CD4-positive, alpha-beta T cell treated with Interleukin-17A for 1 hour (primary cell): ENCODE measurements at places on chromosomes 13 and 19.

DNA sequence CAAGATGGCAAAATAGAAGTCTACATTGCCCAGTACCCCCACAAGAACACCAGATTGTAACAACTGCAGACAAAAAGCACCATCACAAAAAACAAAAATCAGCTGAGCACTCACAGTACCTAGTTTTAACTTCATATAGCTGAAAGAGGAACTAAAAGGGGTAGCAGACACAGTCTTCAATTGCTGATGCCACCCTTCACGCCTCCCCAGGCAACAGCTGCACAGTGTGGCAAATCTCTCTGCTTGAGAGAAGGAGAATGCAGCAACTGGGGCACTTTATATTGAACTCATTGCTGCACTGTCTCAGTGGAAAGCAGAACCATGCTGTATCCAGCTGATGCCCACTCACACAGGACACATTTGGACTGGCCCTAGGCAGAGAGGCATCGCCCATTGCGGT lies 2714.5 kb upstream of the PCDH20 start:
- no peak for DNase-seq

DNA sequence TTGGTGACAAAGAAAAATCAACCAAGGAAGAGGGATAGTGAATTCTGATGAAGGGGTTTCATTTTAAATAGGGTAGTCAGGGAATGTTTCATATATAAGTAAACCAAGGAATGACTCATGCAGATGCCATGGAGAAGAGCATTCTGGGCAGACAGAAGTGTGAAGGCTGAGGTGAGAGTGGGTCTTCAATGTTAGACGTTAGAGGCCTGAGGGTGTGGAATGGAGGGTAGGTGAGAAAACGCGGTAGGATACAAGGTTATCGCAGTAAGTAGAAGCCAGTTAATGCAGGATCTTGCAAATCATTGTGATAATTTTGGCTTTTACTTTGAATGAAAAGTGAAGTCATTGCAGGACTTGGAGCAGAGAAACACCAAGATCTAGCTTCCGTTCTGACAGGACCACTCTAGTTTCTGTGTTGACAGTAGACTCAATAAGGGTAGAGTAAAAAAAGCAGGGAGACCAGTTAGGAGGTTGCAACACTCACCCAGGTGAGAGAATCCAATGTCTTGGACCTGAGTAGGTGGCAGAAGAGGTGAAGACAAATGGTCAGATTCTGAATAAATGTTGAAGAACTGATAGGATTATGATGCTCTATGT lies 225.2 kb upstream of the TMTC4 start:
- DNase-seq: no peak

DNA sequence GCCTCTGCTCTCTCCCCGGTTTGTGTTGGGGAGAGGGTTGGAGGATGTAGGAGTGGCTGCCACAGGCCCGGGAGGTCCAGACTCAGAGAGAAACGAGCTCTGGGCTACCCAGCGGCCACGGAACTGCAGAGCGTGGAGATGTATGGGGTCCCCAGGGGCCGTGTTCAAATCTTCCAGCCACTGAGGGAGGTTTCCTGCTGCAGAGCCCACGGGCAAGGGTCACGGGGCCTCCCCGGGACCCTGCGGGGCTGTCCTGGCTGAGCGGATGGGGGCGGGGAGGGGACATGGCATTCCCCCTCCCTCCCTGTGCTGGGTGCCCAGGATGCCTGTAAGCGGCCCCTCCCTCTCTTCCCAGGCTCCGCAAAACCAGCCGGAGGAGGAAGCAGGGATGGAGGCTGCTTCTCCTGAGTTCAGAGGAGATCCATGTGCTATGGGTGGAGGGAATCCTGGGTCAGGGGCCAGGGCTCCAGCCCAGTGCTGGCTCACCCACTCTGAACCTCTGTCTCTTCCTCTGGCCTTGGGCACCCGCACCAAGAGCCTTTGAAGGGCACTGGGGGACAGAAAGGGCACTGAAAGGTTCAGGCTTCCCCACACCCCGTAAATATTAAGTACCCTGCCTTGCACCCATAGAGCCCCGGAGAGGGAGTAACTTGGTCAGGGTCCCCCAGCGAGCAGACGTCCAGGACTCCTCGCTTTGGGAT lies 22.6 kb downstream of the SMIM24 start:
- no peak for DNase-seq

DNA sequence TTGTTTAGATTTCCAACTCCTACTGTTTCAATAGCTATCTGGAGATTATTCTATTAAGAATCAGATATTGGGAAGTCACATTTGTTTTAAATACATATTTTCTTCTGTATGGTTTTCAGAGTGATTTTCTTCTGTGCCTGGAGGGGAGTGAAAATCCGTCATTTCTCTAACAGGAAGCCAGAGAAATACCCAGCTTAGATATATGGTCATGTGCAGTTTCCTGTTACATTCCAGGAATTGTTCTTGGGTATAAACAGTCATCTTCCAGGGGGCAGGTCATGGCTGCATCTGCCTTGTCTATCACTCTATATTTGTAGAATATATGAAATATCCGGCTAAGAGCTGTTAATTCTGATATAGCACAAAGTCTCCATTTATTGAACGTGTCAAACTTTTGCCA lies 77.5 kb upstream of the MIR17HG start:
- no peak for DNase-seq

- no peak for DNase-seq
Observed at GRCh38 chr19:39661565-39661964, 5.9 kb downstream of the LGALS16 start.

DNA sequence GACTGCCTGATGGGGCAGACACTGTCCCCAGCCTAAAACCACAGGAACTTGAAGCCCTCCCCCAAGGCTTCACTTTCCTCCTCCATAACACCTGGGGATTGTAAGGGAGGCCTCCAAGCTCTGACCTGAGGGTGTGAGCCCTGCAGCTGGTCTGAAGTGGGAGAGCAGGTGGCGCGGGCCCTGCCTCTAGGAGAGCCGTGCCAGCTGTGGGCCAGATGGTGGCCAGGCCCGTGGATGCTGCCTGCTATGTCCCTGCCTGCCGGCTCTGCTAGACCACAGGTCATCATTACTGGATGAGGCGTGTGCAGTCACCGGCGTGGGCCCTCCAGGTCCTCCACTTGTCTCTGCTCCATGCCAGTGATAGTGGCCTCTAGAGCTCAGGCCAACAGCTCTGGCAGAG lies 3.5 kb upstream of the KLHL26 start:
- no peak for DNase-seq

DNA sequence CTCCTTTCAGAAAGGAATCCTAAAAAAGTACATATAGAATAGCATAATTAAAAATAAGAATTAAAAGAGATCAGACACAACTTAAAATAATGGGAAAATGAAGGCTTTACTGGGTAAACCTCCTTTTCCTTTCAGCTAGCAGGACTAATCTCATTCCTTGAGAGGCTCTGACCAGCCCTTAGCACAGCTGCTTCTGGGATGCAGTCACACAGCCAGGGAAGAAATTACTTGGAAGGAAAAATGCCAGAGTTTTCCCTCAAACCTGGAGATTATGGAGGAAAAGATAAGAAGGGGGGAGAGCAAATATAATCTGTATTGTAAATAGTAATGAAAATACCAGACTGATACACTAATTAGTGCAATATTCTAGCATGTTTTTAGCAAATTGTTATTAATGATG lies 91.8 kb downstream of the LRCH1 start:
- DNase-seq: no peak

DNA sequence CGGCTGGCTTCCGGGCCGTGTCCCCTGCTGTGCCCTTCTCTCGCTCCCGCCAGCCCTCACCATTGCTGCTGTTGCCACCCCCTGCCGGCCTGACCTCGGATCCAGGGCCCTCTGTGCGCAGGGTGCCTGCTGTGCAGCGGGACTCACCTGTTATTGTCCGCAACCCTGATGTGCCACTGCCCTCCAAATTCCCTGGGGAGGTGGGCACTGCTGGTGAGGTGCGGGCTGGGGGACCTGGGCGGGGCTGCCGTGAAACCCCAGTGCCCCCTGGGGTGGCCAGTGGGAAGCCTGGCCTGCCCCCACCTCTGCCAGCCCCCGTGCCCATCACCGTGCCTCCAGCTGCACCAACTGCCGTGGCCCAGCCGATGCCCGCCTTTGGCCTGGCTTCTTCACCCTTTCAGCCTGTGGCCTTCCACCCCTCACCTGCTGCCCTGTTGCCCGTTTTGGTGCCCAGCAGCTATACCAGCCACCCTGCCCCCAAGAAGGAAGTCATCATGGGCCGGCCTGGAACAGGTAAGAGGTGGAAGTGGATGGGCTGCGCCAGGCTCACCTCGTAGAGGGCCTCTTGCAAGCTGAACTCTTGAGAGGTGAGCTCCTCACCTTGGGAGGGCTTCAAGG lies 5.1 kb downstream of the CIC start:
- no peak for DNase-seq

- no peak for DNase-seq
Observed at GRCh38 chr13:85816413-85816812, 17.2 kb upstream of the SLITRK6 start.

DNA sequence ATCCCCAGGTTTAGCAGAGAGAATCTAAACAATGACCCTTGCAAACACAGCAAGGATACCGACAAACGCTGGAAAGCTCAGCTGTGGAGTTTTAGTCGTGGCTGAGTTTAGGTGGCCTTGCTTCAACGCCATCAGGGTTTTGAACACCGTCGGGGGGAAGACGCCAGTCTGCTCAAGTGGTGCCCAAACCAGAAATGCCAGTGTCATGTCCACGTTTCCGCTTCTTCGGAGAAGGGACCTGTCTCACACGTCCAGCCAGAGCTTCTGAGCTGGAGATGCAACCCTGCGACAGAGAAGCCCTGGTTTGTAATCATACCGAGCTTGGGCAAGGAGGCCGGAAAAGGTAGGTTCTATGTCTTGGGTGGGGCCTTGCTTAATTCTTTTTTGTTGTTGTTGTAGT lies 42.6 kb upstream of the ATP11A start:
- DNase-seq: no peak

- DNase-seq: no peak
Observed at GRCh38 chr19:46925548-46925950, 64.8 kb downstream of the ARHGAP35 start.

- no peak for DNase-seq
Observed at GRCh38 chr19:7877249-7877836, 3.2 kb upstream of the PRR36 start.

GRCh38 chr13:70162141-70162540 lies 53.9 kb upstream of the KLHL1 start:
- DNase-seq: no peak

DNA sequence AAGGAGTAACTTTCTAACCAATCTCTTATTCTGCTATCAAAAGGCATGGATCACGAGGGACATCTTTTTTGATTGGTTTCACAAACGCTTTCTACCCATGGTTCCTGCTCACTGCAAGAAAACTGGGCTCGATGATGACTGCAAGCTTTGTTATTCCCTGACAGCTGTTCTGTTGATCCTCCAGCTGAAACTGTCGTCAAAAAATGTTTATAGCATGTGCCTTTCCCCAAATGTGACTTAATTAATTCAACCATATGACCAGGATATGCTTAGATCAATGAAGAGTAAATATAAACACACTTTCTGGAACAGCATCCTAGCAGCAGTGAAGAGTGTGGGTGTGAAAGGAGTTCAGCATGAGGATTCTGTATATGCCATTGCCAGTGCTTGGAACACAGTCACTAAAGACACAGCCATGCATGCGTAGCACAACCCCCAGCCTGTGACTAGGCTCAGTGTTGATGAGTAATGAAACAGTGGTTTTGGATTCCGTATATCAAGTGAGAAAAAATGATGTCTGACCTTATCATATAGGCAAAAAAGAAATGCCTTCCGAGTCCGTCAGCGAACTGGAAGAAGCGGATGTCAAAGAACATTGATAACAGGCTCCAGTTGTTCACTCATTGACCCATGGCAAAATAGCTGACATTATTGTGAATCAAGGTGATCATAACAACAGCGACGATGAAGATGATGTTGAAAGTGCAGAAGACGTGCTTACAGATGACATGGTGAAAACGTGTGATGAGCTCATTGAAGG lies 347.4 kb downstream of the FGF9 start:
- no peak for DNase-seq

DNA sequence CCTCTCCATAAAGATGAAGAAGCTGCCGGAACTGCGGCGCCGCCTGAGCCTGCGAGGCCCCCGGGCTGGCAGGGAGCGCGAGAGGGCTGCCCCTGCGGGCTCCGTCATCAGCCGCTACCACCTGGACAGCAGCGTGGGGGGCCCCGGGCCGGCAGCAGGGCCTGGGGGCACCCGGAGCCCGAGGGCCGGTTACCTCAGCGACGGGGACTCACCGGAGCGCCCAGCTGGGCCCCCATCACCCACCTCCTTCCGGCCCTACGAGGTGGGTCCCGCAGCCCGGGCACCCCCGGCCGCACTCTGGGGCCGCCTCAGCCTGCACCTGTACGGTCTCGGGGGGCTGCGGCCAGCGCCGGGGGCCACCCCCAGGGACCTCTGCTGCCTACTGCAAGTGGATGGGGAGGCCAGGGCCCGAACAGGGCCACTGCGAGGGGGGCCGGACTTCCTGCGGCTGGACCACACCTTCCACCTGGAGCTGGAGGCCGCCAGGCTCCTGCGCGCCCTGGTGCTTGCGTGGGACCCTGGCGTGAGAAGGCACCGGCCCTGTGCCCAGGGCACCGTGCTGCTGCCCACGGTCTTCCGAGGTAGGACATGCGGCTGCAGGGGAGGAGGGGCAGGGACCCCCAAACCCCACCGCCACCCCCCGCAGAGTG lies 2.7 kb downstream of the SYDE1 start:
- DNase-seq: no peak

- DNase-seq: no peak
Observed at GRCh38 chr13:77720988-77721387, 23.5 kb downstream of the SLAIN1 start.

- DNase-seq: no peak
Observed at GRCh38 chr13:74623761-74624160, 489.6 kb upstream of the KLF12 start.

DNA sequence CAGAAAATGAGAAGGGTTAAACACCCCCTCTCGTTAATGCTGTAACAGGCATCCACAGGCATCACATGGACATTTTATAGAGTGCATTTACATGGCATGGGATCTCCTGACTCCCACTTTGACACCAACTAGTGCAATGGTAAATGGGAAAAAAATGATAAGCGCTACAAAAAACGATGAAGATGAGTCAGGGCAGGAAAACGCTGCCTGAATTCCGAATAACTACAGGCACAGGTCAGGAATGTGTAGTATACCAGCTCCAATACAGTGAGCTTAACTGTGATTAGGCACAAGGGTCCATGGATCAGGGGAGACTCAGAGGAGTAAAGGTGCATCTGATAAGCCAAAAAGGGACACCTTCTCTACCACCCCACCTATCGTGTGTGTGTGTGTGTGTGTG lies 223.6 kb downstream of the FOXO1 start:
- no peak for DNase-seq

DNA sequence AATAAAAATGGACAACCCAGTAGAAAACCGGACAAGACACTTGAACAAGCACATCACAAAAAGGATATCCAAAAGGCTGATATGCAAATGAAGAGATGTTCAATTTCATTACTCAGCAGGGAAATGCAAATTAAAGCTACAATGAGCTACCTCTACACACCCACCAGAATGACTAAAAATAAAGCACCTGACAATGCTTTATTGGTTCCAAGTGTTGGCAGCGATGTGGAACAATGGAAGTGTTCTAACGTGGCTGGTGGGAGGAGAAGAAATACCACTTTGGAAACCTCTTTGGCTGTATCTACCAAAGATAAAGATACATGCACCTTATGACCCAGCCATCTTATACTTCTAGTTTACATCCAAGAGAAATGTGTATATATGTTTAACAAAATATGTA lies 3.7 kb upstream of the ACP7 start:
- DNase-seq: no peak
